ENCODE measurements at places on chromosomes 4 and X. TPM values are rescaled to one million over a fixed set of nuclear protein-coding genes. Genes with fewer than 3 reads are reported as not detected.
A peak's percentile ranks its signal among the peaks of the same experiment; 100 is the strongest.

RELL1 gene
- polyA plus RNA-seq = 20.3 TPM

KCNE5 gene
- 0.79 TPM for polyA plus RNA-seq

MAGEE2 gene
- polyA plus RNA-seq = 0.37 TPM

HS3ST1 gene
- polyA plus RNA-seq = 1.4 TPM

FGFBP2 gene
- polyA plus RNA-seq = 0.39 TPM

GABRG1 gene
- polyA plus RNA-seq = 0.03 TPM

NPY2R gene
- polyA plus RNA-seq = 1.8 TPM

DNA sequence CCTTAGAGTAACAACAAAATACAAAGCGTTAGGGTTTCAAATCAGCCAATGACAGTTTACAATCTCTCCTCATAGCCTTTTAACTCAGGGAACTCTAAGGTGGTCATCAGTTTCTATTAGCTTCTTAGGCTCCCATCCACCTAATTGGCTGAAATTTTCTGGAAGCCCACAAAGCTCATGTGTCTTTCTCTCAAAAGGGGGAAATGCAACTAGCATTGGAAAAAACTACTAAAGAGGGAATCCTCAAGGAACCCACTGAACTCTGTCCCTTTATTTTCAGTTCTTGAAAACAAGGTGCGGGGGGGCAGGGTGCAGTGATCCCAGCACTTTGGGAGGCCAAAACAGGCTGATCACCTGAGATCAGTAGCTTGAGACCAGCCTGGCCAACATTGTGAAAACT, 56.4 kb downstream of the PDGFC start:
- H3K4me3 ChIP-seq = no peak overlapping the region
- no peaks in the 10 kb centered on the region for H3K27me3 ChIP-seq
- no peak for DNase-seq
- no peaks in the 10 kb centered on the region for H3K36me3 ChIP-seq
- no peak overlapping the region for H3K27ac ChIP-seq

- no peak for DNase-seq
- H3K27ac ChIP-seq = no peak overlapping the region
- H3K4me3 ChIP-seq = no peak overlapping the region
- no peaks in the 10 kb centered on the region for H3K4me1 ChIP-seq
- H3K36me3 ChIP-seq = no peaks in the 10 kb centered on the region
- no peaks in the 10 kb centered on the region for H3K27me3 ChIP-seq
Observed at GRCh38 chr4:126354784-126355183, 1040.0 kb downstream of the FAT4 start.

DNA sequence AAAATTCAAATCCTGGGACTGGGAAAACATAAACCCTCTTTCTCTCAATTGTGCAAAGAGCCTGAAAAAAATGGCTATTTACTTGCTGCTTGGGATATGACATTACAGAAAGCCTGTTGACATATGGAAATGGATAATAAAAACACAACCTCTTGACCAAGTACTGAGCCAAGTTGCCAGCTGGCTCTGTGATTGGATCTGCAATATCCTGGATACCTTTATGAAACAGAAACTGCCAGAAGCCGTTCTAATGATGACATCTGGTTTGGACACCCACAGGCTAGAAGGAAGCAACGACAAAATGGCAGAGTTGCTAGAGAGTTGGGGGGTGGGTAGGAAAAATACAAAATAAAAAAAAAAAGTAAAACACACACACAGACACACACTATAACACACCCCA, 481.4 kb downstream of the FAT4 start:
- no peak for DNase-seq
- no peaks in the 10 kb centered on the region for H3K36me3 ChIP-seq
- H3K4me3 ChIP-seq = no peak overlapping the region

DNA sequence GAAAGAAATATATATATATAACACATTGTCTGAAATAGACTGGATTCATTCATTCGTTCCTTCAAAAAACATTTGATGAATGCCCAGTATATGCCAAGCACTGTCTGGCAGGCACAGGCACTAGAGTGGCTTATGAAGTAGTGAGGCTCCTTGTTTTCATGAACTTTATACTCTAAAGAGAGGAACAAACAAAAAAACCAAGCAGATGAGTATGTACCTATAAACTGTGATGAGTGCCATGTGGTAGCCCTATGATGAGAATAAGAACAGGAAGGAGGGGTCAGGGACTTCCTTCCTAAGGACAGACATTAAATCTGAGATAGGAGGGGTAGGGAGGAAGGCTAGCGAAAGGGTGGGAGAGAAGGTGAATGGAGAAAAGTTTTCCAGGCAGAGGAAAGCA, 19.5 kb upstream of the PDGFRA start:
- peaks cover 18% of the 10 kb centered on the region for H3K27me3 ChIP-seq
- no peak overlapping the region for H3K4me3 ChIP-seq
- DNase-seq = no peak
- H3K4me1 ChIP-seq = peaks cover 4% of the 10 kb centered on the region

GRCh38 chr4:86927843-86928395, 6.9 kb upstream of the AFF1 start:
- peaks cover 17% of the 10 kb centered on the region for H3K4me1 ChIP-seq
- H3K36me3 ChIP-seq = no peaks in the 10 kb centered on the region
- no peaks in the 10 kb centered on the region for H3K27me3 ChIP-seq
- no peak for DNase-seq

- H3K27ac ChIP-seq = peak overlapping the region; percentile 67
- H3K4me3 ChIP-seq = no peak overlapping the region
- no peaks in the 10 kb centered on the region for H3K27me3 ChIP-seq
- H3K36me3 ChIP-seq = no peaks in the 10 kb centered on the region
- peak; percentile 85 for DNase-seq
- H3K4me1 ChIP-seq = peaks cover 40% of the 10 kb centered on the region
Observed at GRCh38 chr4:78665216-78665770, 110.9 kb upstream of the BMP2K start.

DNA sequence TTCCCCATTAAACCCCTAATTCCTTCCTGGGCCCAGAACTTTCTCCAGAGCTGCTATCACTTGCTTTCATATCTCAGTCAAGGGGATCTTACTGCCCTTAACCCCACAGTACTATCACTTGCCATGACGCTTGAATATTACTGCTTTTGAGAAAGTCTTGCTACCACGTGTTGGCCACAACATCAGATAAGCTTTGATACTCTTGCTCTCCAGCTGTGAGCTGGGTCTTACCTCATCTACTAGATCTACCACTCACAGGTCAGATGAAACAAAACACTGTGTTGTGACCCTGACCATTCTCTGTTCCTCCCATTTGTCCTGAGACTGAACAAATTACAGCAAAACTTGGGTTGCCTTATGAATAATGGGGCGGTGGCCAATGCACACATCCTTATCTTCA, 12.1 kb upstream of the TAPT1 start:
- H3K4me3 ChIP-seq = no peak overlapping the region
- H3K27me3 ChIP-seq = no peaks in the 10 kb centered on the region
- peaks cover 3% of the 10 kb centered on the region for H3K36me3 ChIP-seq
- DNase-seq = no peak
- no peaks in the 10 kb centered on the region for H3K4me1 ChIP-seq

DNA sequence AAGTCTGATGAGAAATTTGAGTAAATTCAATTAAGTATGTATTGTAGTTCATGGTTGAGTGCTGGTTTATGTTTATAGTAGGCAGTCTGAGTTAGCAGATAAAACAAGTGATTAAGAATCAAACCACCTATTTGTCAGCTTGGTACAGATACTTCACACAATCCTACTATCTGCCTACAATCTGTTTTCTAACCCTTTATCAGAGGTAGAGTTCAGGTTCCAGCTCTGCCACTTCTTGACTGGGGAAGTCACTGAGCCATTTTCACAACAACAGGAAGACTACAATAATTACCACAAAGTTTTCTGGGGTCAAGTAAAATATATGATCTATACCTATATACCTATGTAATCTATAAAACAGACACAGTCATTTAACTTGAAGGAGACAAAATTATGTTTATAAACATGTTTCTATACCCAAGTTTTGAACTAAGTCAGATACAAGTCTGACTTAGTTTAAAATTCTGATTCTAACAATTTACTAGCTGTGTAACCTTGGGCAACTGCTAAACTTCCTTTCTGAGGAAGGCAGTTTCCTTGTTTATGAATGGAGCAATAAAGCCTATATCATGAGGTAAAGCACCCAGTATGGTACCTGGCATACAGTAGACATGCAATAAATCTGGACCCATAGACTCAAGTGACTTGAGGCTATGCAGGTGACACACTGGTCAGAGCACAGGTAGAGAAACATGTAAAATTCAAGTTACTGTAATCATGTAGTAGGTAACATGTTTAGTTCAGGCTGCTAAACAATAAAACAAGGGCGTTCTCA, 37.2 kb upstream of the BDH2 start:
- no peak overlapping the region for H3K4me3 ChIP-seq
- no peaks in the 10 kb centered on the region for H3K27me3 ChIP-seq
- no peak overlapping the region for H3K27ac ChIP-seq

DNA sequence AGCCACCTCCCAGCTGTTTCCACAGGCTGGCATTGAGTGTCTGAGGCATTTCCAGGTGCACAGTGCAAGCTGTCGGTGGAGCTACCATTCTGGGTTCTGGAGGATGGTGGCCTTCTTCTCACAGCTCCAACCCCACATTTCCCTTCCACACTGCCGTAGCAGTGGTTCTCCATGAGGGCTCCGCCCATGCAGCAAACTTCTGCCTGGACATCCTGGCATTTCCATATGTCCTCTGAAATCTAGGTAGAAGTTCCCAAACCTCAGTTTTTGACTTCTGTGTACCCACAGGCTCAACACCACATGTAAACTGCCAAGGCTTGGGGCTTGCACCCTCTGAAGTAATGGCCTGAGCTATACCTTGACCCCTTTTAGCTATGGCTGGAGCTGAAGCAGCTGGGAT, 10.3 kb upstream of the FRMPD4 start:
- no peaks in the 10 kb centered on the region for H3K36me3 ChIP-seq
- no peaks in the 10 kb centered on the region for H3K27me3 ChIP-seq
- H3K4me3 ChIP-seq = no peak overlapping the region

DNA sequence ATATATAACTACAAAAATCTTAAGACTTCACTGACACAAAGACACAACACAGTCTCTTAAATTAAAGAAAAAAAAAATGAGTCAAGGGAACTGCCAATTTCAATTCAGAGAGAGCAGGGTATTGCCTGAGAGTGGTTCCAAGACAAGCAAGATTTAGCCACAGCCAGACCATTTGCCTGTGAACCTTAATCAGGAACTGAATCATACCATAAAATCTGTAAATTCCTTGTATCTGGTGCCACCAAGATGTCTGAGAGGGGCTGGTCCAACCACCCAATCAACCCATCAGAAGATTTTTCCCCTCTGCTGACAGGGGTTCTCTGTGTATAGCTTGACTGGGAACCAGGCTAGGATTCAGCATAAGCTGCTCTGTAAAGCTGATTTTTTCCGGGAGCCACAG, 159.2 kb downstream of the CPEB2 start:
- H3K27me3 ChIP-seq = no peaks in the 10 kb centered on the region
- no peaks in the 10 kb centered on the region for H3K4me1 ChIP-seq
- no peaks in the 10 kb centered on the region for H3K36me3 ChIP-seq
- no peak overlapping the region for H3K4me3 ChIP-seq
- no peak overlapping the region for H3K27ac ChIP-seq

DNA sequence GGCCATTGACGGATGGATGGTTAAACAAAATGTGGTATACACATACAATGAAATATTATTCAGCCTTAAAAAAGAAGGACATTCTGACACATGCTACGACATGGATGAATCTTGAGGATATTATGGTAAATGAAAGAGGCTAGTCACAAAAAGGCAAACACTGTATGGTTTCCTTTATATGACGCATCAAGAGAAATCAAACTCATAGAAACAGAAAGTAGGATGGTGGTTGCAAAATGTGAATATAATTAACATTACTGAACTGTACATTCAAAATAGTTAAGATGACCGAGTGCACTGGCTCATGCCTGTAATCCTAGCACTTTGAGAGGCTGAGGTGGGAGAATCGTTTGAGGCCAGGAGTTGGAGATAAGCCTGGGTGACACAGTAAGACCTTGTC, 9.5 kb upstream of the CASK start:
- no peak for DNase-seq
- no peaks in the 10 kb centered on the region for H3K36me3 ChIP-seq
- H3K4me3 ChIP-seq = no peak overlapping the region
- no peaks in the 10 kb centered on the region for H3K27me3 ChIP-seq
- peaks cover 2% of the 10 kb centered on the region for H3K4me1 ChIP-seq

DNA sequence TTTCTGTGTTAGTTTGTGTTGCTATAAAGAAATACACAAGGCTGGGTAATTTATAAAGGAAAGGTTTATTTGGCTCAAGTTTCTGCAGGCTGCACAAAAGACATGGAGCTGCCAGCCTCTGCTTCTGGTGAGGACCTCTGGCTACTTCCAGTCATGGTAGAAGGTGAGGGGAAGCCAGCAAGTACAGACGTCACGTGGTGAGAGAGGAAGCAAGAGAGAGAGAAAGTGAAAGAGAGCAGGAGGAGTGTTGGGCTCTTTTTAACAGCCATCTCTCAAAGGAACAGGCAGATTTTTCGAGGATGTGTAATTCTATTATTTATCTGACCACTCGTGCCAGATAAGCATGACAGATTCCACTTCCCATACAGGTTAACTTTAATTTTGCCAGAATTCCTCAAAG, 1199.1 kb downstream of the ADGRL3 start:
- no peak for DNase-seq
- no peak overlapping the region for H3K27ac ChIP-seq
- H3K36me3 ChIP-seq = no peaks in the 10 kb centered on the region
- no peak overlapping the region for H3K4me3 ChIP-seq
- no peaks in the 10 kb centered on the region for H3K27me3 ChIP-seq

DNA sequence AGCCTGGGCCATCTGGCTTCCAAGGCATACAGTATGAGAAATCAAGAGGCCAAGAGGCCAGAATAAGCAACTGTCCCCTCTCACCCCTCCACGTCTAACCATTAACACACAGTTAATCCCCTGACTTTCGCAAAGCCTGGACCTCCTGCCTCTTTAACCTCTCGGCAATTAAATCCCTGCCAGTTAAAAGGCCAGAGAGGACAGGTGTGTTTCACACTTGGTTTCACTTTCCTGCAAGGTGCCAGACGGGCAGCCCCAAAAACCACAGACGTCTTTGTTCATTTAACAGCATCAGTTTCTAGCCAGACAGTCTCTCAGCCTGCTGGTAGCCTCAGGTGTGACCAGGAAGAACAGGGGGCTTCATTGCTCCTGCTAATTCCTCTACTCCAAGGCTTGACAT, 91.1 kb upstream of the KIT start:
- H3K27me3 ChIP-seq = no peaks in the 10 kb centered on the region
- no peak overlapping the region for H3K4me3 ChIP-seq
- no peak overlapping the region for H3K27ac ChIP-seq
- DNase-seq = no peak
- no peaks in the 10 kb centered on the region for H3K36me3 ChIP-seq

GRCh38 chr4:174859904-174860303, 30.9 kb upstream of the GLRA3 start:
- no peaks in the 10 kb centered on the region for H3K36me3 ChIP-seq
- no peak overlapping the region for H3K4me3 ChIP-seq
- H3K27me3 ChIP-seq = no peaks in the 10 kb centered on the region
- no peaks in the 10 kb centered on the region for H3K4me1 ChIP-seq
- H3K27ac ChIP-seq = no peak overlapping the region

All from large intestine (tissue), 12 donors.